ENCODE measurements at places on chromosomes 2 and 18.

DNA sequence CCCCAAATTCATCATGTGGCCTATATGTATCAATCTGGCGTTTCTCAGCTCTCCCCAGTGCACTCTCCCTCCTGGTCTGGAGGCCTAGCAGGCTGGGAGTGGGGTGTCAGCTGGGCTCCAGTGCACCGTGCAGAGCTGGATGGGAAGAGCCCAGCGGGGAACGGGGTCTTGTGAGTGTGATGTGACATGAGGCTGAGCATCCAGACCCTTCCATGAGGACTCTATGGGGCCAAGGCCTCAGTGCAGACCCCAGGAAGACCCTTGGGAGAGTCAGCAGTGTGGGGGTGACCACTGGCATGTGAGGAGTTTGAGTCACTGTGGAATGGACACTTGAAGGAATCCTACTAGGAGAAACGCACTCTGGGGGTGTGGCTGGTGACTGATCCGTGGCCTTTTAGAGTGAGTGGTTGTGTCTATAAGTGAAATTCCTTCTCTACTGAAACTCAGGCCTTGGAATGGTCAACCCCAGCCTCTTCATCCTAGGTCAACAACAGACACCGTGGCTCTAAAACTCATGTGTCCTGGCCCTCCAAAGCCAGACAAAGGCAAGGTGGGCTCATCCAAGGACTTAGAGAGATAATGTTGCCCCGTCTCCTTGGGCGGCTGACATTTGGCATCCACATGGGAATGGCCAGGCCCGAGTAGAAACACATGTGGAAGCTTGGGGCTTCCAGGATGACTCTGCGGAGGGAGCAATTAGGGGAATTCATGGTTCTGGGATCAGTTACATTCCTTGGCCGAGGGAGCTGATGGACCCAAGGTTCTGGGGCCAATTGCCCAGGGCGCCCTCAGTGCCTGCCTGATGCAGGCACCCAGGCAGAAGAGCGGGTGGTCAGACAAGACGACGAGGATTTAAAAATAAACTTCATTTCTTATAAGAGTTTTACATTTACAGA is 156.0 kb upstream of the TWIST2 start:
- DNase-seq: no peak

DNA sequence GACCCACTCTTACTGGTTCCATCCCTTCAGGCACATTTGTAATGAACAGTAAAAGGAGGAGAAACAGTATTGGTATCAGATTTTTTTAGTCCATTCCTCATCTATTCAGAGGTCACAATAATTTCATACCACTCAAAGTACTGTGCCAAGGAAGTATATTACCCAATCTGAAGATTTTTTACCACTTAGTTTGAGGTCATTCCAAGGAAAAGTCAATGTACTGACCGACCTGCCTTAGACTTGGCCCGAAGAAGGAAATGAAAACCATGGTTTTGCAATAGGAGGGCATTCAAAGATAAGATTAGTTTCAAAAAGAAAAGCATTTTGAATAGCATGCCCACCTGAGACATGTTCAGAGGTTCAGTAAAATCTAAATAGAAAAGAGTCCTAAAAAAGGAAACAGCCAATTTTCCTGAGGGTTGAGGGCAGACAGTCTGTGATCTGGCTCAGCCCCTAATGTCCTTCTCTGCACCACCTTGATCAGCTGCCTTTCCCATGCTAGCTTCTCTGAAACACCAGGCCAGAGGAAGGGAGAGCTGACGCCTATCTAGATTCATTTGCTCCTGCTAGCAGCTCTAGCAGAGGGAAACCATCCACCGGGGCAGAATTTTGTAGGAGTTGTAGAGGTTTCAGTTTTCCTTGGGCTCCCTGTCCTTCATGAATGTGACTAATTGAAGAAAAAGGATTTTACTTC is 107.3 kb upstream of the FZD5 start:
- no peak for DNase-seq

DNA sequence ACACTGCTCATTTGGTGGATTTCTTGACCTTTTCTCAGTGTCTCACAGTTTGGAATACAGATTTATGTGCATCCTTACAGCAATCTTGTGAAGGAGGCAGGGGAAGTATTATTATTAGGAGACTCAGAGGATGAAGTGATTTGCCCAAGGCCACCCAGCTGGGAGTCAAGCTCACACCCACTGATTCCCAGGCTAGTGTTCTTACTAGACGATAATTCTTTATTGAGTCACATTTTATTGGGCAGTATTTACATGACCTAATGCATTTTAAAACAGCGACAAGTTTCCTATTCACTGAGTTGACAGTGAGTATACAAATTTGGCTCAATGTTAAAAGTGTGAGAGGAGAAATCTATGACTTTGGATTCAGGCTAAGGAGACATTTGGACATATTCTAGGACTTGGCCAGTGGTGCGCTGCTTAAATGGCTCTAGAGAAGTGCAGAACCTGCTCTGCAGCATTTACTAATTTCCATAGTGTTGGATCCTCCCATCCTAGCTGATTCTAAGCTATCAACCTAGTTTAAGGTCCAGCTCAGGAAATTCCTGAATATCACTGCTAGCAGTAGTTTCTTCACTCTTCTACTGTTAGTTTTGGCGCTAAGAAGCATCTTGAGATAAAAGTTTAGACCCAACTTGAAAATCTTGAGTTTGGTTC is 199.3 kb downstream of the MTX2 start:
- no peak for DNase-seq

GRCh38 chr2:234983011-234983726 is 31.4 kb downstream of the SH3BP4 start:
- no peak for DNase-seq

- no peak for DNase-seq
Measured at GRCh38 chr2:27209621-27210401, 2.0 kb upstream of the ATRAID start.

DNA sequence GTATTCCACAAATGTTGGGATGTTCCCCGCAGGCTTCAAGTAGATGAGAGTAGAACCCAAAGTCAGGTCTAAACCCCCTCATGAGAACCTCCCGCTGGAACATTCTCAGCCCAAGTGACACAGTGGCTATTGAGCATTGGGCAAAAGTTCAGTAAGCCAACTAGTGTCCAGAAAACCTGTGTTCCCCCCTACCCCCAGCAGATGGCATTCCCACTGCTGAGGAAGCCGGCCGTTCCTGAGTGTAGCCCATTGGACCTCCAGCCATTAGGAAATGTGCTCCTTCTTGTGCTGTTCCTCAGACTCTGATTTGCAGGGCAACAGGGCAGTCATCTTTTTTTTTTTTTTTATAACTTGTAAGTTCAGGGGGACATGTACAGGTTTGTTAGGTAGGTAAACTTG is 152.1 kb downstream of the NCK2 start:
- no peak for DNase-seq

DNA sequence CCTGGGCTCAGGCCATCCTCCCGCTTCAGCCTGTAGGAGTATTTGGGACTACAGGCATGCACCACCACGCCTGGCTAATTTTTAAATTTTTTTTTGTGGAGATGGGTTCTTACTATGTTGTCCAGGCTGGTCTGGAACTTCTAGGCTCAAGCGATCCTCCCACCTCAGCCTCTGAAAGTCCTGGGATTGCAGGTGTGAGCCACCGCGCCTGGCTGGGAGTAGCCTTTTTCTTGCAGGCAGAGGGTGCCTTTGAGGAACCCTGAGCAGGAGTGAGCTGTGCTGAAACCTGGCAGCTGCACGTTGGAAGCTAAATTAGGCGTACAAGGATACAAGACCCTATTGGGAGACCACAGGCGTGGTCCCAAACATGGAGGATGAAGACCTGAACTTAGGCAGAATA is 8.0 kb downstream of the CTDSP1 start:
- DNase-seq: no peak

DNA sequence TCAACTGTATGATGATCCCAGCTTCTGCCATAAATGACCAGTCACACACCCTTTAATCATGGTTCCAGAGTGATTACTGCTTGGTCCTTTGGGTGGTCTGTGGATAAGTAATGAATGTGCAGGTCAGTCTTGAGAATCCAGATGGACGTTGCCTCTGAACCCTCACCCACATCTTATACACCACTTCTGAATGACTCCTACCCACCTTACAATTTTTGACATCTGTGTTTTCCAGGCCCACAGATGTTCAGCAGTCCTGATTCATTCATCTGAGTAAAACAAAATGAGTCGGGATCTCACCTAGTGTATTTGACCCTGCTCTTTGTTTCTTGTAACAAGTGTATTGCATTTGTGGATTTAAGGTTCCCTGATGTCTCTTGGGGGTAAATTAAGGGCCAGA is 194.1 kb upstream of the CCDC68 start:
- DNase-seq: no peak

Data from T-helper 2 cell (primary cell).